ENCODE measurements at places on chromosomes 3 and 15.

DNA sequence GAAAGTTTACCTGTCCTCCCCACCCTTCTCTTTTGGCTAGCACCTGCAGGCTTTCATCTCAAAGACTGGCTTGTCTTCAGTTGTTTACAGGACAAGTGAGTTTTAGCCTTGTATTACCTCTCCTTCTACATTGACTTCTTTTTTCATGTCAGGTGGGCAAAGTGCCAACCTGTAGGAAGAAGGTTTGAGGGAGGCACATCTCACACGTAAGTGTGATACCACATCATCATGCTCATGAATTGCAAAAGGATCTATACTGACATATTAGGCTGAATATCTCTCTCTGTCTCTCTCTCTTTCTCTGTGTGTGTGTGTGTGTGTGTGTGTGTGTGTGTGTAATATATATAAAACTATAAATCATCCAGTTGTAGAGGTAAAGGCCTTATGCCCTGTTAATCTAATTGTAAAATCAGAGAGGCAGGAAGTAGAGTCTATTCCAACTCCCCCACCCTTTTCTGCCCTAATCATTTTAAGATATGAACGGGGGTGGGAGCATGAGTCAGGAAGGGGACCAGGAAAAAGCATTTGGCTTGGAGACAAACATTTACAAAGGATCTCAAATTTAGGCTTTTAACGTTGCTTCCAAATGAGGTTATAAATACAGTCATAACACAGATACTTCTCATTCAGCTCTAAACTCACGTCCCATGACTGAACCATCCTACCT, 107.0 kb upstream of the PFN2 start:
- no peaks in the 10 kb centered on the region for H3K36me3 ChIP-seq
- H3K27ac ChIP-seq, result no peak overlapping the region
- DNase-seq, result no peak

DNA sequence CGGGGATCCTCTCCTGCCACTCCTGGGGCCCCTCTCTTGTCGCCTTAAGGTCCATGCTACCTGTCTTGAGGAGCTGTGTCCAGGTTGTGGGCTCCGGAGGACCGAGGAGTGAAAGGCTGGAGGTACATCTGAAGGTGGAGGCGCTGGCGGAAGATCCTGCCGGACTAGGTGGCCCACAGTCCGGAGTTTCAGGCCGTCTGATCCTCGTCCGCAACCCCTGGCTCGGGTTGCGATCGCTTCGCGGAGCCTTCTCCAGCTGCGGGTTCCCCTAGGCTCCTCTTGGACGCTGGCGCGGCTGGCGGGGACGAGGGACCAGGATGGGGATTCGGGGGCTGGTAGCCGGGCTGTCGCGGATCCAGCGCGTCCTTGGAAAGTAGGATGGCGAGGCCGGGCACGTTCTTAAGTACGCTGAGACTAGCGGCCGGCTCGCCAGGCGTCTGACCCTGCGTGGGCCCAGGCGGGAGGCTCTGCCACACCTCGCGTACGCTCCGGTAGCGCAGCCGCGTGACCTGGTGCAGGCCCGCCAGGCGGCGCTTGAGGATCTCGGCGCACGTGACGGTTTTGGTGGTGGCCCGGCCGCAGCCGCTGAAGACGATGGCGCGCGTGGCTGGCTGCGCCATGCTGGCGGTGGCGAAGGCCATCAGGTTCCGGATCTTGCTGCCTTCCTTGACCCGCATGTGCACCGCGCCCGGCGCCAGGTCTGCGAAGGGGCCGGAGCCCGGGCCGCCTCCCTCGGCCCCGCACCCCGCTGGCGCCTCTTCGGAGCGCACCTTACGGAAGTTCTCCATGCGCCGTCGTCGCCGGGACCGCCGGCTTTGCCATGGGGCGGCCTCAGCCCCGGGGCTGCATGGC, 550 bp downstream of the RPP25 start:
- DNase-seq, result peak; percentile 92
- peak overlapping the region; percentile 85 for H3K27ac ChIP-seq
- H3K4me1 ChIP-seq, result peaks cover 65% of the 10 kb centered on the region
- peaks cover 63% of the 10 kb centered on the region for H3K27me3 ChIP-seq

DNA sequence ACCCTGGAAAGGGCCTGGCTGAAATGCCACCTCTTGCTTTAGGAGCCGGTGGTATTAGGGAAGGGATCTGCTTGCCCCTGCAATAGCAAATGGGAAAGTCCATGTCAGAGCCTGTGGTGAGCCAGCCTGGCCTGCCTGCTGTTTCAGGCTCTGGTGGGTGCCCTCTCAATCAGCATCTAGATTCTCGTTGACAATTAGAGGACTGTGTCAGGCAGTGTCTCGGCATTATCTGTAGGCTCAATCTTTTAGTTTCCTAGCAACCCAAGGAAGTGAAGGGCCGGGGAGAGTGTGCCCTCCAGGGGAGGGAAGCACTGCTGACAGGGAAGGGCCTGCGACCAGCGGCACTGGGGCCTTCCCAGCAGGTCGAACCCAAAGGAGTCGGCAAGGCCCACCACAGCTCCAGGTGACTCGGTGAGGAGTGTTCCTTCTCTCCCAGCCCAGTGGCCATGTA, 42.1 kb downstream of the TLE3 start:
- peak; percentile 59 for DNase-seq
- H3K36me3 ChIP-seq, result peaks cover 100% of the 10 kb centered on the region
- no peaks in the 10 kb centered on the region for H3K4me1 ChIP-seq
- no peak overlapping the region for H3K27ac ChIP-seq
- H3K27me3 ChIP-seq, result no peaks in the 10 kb centered on the region

DNA sequence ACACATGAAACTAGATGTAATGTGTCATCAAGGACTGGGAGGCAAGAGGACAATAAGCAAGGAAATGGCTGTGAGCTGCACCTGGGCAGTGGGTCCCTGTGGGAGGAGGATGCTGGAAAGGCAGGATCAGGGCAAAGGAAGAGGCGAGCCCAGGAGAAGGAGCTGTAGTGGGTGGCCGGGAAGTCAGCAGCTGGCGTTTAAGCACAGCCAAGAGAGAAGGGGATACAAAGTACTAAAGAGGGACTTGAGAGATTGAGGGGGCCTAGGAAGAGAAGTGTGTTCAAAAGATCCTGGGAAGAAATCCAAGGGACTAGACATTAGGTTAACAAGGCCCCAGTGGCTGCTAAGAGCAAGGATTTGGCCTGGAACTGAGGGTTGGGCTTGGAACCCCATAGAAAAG, 188.5 kb upstream of the SLC24A5 start:
- no peak overlapping the region for H3K27ac ChIP-seq
- no peaks in the 10 kb centered on the region for H3K27me3 ChIP-seq
- no peaks in the 10 kb centered on the region for H3K4me1 ChIP-seq
- H3K36me3 ChIP-seq, result no peaks in the 10 kb centered on the region
- DNase-seq, result no peak

DNA sequence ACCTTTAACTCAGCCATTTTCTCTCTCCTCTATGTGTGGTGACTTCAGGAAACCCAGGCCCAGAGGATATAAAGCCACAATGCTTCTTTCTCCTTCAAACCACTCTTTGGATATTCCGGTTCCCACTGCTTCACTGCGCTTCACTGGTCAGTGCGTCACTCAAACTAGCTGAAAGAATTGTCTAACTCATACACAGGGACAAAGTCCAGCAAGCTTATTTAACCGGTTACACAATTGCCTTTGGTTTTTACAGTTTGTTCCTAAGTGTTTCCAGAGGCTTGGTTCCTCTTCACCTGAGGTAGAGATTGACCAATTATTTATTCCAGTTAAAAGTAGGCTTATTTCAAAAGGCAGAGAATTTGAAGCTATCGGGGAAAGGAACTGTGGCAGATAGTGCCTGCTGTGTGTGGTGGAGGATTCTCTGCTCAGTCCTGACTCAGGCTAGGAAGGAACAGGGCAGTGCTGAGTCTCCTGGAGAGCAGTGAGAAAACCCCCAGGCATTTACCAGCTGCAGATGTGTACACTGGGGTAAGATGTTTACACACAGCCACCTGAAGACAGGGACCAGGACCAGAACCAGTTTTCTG, at the start of gene HGD:
Gene HGD (minus strand): TSS at position 145 of the 587 bp plus-strand sequence. CDS start 128 bp downstream, at position 17.
- peaks cover 8% of the 10 kb centered on the region for H3K36me3 ChIP-seq
- H3K4me1 ChIP-seq, result peaks cover 8% of the 10 kb centered on the region
- no peaks in the 10 kb centered on the region for H3K27me3 ChIP-seq

- no peaks in the 10 kb centered on the region for H3K27me3 ChIP-seq
- peaks cover 41% of the 10 kb centered on the region for H3K4me1 ChIP-seq
- peak overlapping the region; percentile 98 for H3K27ac ChIP-seq
- H3K4me3 ChIP-seq, result peak overlapping the region; percentile 94
Observed at GRCh38 chr3:101677436-101678286, 729 bp upstream of the ZBTB11 start.

DNA sequence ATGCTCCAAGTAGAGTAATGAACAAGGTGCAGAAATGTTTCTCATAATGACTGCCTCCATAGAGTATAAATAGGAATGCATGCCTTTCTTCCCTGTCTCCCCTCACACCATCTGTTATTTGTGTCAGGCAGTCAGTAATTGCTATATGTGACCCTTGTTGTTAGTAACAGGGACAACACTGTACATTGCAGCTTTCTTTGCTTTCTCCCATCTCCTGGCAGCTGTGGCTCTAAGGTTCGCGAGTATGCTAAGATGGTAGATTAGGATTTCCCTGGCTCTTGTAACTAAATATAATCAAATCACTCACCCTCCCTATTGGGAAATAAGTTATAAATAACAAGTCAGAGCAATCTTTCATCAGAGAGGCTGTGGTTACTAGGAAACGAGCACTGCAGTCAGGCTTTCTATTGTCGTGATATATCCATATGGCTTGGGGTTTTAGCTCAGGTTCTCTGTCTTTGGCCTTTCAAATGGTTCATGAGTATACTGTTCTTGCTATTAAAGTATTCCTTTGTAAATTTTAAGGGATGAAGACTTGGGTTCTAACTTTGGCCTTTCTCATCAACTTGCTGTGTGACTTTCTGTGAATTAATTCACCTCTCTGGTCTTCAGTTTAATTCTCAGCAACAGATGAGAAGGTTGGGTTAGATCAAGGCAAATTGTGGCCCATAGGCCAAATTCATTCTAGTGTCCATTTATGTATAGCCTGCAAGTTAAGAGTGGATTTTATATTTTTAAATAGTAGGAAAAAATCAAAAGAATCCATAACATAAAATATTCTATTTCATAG, 8.1 kb upstream of the MINDY4B start:
- no peaks in the 10 kb centered on the region for H3K36me3 ChIP-seq
- H3K4me1 ChIP-seq, result no peaks in the 10 kb centered on the region

- peaks cover 11% of the 10 kb centered on the region for H3K4me1 ChIP-seq
- H3K4me3 ChIP-seq, result no peak overlapping the region
- DNase-seq, result no peak
- H3K27me3 ChIP-seq, result no peaks in the 10 kb centered on the region
- H3K27ac ChIP-seq, result no peak overlapping the region
Observed at GRCh38 chr15:73078722-73079121, 26.5 kb downstream of the NEO1 start.

GRCh38 chr15:38021259-38021658, 86.8 kb downstream of the TMCO5A start:
- DNase-seq, result no peak
- no peaks in the 10 kb centered on the region for H3K36me3 ChIP-seq
- no peak overlapping the region for H3K4me3 ChIP-seq
- H3K4me1 ChIP-seq, result no peaks in the 10 kb centered on the region
- H3K27me3 ChIP-seq, result no peaks in the 10 kb centered on the region

DNA sequence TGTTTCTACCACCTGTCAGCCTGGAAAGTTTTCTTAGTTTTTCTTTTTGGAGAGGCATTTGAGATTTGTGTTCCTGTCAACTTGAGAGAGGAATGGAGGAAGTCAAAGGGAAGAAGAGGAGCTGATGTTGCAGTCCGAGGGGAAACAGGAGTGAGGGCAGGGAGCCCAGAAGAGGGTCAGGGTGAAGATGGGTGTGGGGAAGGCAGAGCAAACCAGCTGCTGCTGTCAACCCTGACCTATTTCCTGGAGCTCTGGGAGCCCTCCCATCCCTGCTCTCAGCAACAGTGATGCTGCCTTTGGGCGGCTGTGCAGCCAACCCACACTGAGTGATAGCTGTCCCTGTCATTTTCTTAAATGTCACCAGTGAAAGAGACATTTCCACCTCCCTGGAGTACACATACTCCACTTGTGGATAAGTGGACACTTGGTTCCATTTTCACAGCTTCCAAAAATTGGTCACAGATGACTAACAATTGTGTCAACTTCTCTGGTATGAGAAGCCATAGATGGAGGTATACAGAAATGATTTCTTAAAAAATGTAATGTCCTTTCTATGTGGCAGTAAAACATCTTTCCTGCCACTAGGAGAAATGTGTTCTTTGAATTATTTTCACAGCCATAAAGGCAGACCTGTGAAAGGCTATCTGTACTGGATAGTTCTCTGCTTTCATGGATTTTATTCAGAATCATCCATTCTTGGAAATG, 556.3 kb upstream of the TBL1XR1 start:
- H3K4me1 ChIP-seq, result peaks cover 23% of the 10 kb centered on the region
- DNase-seq, result peak; percentile 79
- H3K27me3 ChIP-seq, result no peaks in the 10 kb centered on the region
- peak overlapping the region; percentile 40 for H3K27ac ChIP-seq
- no peak overlapping the region for H3K4me3 ChIP-seq

DNA sequence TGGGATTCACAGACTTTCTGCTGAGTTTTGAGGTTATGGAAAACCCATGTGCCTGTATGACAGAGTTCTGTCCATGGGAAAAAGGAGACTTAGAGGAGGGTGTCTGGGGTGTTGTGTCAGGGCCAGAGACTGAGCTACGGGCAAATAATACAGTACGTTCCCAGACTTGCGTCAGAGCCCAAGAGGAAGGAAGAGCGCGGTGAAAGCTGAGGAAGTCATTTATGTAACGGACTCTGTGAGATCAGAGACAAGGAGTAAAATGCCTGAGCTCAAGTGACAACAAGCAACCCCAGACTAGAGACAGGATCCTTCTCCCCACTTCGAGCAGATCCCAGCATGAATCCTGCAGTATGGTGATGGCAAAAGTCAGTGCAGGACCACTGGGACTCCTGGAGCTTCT, 368.6 kb upstream of the MCTP2 start:
- no peaks in the 10 kb centered on the region for H3K27me3 ChIP-seq
- peak overlapping the region; percentile 90 for H3K27ac ChIP-seq
- H3K36me3 ChIP-seq, result no peaks in the 10 kb centered on the region
- H3K4me1 ChIP-seq, result no peaks in the 10 kb centered on the region
- peak overlapping the region; percentile 28 for H3K4me3 ChIP-seq

- H3K36me3 ChIP-seq, result peaks cover 37% of the 10 kb centered on the region
- H3K27me3 ChIP-seq, result no peaks in the 10 kb centered on the region
- no peak overlapping the region for H3K27ac ChIP-seq
Observed at GRCh38 chr15:99719096-99719541, 14.1 kb downstream of the LYSMD4 start.

DNA sequence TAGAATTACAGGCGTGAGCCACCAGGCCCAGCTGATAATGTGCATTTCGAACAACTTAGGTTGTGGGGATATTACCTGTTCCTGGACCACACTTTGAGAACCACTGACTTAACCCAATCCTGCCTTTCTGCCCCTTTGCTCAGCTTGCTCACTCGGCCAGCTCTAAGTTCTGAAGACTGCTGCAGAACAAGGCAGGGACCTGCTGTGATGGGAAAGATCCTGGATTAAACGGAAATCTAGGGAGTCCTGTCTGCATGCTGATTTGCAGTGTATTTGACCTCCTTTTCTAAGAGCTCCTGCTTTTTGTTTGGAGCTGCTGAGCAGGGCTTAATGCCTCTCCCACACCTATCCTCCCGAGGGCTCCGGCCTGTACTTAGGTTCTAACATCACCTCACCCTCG, 2.9 kb downstream of the LTK start:
- DNase-seq, result no peak
- H3K27ac ChIP-seq, result no peak overlapping the region
- peaks cover 30% of the 10 kb centered on the region for H3K4me1 ChIP-seq
- no peaks in the 10 kb centered on the region for H3K36me3 ChIP-seq
